CD4-positive, alpha-beta T cell treated with Interferon alpha-2 for 1 hour (primary cell): ENCODE measurements at places on chromosomes 3 and 15.
A peak's percentile ranks its signal among the peaks of the same experiment; 100 is the strongest.

- DNase-seq, result no peak
These were observed 23.1 kb downstream of the RIOX2 start for GRCh38 chr3:97949110-97949485.

DNA sequence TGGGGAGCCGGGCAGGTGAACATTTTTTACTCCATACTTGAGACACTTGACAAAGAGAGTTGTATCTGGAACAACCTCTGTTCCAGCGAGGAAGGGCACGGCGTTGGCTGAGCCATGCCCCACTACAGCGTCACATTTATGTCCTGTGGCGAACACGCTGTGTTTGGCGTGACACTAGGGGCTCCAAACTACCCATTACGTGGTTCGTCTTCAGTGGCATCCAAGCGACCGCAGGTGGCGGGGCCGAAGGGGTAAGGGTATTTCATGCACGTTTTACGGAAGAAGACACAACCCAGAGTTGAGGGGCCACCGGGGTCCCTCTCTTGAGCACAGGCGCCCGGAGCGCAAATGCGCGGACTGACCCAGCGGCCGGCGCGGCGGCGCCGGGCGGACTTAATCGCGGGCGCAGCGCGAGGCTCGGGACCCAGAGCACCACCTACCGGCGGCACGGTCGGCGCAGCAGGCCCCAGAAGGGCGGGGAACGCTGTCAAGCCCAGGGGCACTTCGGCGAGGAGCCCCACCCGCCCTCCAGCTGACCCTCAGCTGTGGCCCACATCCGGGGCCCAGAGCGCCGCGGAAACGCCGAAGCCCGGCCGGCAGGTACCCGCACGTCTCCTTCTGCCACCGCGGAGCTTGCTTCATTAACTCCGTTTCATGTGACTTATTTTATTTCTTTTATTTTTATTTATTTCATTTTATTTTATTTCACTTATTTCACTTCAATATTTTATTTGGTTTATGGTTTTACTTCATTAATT, 36.4 kb upstream of the TRIM71 start:
- peak; percentile 61 for DNase-seq

DNA sequence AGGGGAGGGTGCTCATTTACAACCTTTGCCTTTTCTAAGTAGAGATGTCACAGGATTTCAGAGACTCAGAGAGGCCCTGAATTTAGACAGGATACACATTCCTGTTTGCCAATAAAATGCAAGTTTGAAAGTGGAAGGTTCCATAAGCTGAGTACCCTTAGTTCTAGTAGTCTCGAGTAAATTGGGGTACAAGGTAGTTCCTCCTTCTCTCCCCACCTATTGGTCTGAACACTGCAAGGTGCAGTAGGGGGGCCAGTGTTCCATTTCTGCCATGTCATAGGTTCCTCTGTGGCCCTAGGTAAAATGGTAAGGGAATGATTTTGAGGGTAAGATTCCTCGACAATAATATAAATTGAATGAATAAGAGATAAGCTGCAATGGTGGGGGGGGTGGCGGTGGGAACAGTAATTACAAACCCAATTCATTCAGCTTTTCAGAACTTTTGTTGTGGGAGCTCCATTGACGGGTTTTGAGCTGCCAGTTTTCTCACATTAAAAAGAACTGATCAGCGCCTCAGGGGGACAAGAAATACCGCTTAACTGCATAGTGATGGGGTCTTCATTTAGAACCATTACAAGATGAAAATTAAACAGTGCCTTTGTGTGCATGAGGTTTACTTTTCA, 5.9 kb downstream of the SOX2 start:
- no peak for DNase-seq

- DNase-seq, result no peak
These were observed 50.4 kb downstream of the MCF2L2 start for GRCh38 chr3:183378008-183378407.

- no peak for DNase-seq
These were observed 185.9 kb downstream of the ERC2 start for GRCh38 chr3:56282341-56282740.

DNA sequence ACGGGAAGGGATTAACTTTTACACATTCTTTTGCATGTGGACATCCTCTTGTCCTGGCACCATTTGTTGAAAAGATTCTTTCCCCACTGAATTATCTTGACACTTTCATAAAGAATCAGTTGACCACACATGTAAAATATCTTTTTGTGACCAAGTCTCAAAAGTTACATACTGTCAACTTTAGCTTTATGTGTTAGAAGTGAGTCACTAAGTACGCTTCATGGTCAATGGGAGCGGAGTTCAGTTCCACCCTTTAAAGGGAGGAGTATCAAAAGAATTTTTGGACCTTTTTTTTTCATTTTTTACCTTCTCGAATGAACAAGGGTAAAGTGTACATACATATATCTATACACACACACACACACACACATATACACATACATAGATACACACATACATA, 35.4 kb downstream of the MAPK6 start:
- no peak for DNase-seq

DNA sequence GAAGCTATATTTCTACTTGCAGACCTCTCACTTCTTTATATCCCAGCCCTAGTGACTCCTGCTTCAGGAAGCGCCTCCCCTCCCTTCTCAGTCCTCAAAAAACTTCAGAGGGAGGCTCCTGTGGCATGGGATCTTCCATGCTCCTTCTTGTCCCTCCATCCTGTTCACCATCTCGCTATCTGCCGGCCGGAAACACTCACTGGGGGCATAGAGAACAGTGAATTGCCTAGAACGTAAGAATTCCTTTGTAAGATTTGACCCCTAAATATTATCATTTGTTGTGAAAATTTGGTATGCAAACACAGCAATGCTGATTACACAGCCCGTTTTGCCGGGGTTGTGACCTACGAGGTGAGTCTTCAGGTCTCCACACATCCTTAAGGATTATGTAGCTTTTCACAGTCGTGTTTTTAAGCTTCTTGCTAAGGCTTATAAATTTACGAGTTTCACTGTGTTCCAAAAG, 218.7 kb upstream of the ATP10A start:
- no peak for DNase-seq

DNA sequence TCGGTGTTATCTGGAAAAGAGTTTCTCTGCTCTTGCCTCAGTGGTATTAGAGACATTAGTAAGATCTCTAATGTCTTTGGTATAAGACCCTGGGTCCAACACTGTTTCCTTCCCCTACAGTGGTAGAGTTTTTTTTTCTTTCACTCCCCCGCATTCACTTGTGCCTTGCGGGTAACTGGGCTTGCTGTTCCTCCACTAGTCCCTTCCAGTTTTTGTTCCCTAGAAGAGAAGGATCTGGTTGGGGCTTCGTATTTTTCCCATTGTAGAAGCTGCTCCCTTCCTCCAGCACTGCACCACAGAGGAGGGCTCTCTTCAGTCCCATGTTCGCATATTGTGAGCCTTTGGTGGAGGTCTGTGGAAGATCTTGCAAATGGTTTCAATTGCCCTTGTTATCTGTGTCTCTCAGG, 13.7 kb downstream of the CTDSPL2 start:
- DNase-seq, result no peak

DNA sequence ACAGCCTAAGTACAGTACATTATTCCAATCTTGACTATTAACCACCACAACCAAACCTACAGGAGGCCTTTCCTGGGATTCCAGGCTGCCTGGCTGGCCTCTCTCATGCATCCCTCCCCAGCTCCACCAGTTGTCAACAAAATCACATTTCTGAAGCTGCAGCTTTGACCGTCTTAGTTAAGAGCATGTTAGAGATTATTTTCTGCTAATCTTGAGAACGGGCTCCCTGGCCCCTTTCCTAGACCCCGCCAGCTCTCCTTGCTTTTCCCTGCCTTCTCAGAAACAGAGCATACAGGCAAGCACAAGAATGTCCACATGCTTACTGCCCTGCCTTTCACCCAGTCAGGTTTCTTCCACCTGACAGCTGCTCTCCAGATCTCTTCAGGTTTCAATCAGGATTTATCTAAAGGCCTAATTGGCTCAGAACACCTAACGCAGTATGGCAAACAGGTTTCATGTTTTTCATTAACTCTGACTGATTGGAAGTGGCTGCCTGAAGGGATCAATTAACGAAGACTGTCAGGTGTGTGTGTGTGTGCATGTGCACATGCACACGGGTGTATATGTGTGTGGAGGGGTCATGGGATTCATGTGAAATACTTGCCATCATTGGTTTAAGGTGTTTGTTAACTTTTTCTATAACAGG, 12.3 kb downstream of the KY start:
- no peak for DNase-seq

GRCh38 chr3:112086875-112087524, 811 bp downstream of the C3orf52 start:
- DNase-seq, result no peak

GRCh38 chr3:184659797-184660301, 52.0 kb downstream of the MAGEF1 start:
- DNase-seq, result no peak

- no peak for DNase-seq
These were observed 297.1 kb upstream of the MEIS2 start for GRCh38 chr15:37397266-37398022.

GRCh38 chr3:122077293-122078234, 22.4 kb downstream of the CD86 start:
- no peak for DNase-seq

DNA sequence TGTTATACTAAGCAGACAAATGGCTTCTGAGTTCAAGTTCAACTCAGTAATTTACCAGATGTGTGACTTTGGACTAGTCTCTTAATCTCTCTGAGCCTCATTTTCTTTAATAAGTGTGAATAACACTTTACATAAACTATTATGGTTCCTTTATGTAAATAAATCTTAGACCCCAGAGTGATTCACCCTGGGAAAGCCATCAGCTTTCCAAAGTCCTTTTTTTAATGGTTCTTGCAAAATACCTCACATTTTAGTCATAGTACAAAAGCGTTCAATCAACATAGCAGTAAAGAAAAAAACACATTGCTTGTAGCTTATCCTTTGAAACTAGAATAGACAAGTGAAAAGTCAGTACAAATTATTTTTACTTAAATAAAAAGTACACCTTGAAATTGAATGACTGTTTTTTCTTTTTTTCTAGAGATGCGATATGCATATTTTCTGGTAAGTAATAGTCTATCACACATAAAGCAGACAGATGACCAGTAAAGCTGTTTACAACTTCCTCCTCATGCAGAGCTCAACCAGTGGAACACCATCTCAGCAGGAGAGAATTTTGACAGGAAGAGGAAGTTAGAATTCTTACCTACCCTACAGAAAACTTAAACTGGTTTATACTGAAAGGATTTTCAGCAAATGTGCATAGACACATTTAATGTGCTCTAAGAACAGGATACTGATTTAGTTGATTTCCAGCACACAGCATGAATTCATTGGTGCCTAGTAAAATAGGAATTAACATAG, 123.0 kb upstream of the AGBL1 start:
- no peak for DNase-seq

DNA sequence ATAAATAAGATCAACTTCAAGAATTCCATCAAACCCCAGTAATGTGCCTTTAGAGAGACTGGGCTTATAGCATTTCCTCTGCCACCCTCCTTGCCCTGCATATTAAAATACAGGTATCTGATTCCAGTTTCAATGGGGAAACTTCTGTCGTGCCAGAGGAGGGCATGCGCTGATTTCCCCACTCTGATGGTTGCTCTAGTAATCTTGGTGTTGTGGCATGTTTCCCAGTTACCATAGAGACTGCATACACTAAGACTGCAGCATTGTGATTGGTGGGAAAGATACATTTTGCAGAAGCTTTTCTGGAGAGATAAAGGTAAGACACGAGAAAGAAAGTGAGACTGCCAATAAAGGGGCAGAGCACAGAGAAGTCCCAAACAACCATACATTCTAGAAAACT, 225.6 kb downstream of the TIGIT start:
- DNase-seq, result peak; percentile 2

DNA sequence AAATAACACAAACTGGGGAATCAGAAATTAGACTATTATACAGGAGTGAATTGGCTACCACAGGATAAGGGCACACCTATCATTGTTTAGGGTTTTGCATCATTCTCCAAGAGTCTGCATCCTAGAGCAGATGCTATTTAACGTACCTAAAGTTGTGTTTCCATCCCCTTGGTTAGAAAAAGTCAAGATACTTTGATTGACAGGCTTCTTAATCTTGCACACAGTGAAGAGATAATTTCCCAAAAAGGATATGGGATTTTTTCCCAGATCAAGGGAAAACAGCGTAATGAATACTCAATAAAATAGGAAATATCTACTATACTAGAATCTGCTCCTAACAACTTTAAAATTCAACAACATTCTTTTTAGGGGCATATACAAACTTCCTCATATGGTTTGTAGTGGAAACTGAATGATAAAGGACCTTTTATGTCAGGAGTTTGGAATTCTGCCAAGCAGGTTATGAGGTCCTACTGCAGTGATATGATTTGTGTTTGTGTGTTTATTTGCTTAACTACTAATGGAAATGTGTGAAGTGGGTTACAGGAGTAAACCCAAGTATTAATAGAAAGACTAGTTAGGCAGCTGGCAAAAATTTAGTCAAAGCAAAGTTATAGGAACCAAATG, 124.1 kb upstream of the MME start:
- DNase-seq, result no peak

DNA sequence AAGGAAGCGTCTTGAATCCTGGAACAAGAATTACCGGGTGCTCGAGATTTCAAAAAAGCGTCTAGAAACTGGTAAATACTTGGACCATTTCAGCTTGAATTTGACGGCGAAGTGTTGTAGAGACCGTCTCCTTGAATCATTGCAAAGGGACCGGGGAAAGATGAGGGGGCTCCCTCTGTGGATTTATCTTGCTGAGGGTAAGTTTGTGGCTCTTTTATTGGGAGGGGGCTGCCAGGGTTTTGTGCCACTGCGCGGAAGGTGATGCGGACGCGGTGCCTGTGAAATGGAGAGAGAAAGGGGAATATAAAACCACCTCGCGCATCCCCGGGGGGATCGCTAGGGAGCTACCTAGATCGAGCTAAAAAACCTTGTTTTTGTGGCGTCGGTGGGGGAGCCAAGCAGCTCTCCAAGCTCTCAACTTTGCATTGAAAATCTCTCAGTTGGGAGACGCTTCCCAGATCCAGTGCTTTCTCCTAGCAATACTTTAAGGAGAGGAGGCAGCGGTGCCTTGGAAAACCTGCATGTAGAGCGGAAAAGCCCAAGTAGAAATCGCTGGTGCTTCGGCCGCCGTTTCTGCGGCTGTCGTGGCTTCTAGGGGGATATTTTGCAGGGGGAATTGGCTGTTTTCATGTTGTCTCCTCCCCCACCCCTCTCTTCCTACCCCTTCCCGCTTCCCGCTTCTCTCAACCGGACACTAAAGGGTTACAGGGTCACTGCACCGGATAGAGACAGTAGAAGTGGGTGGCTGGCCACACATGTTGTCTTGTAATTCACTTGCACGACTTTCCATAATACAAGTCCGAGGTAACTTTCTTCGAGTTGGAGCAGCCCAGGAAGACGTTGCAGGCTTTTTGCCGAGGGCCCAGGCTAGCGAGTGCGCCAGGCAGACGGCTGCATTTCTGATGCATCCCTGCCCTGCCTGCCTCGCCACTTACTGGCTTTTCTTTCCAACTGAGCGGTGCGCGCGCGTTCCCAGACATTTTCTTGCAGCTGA, 187.6 kb downstream of the NLGN1 start:
- DNase-seq, result no peak
